Endothelial cell of umbilical vein (primary cell): ENCODE measurements at places on chromosomes 12 and 14. TPM values are rescaled to one million over a fixed set of nuclear protein-coding genes. Genes with fewer than 3 reads are reported as not detected.

GRCh38 chr14:61570549-61571290 lies 124.6 kb upstream of the HIF1A start:
- DNase-seq, result no peak

DNA sequence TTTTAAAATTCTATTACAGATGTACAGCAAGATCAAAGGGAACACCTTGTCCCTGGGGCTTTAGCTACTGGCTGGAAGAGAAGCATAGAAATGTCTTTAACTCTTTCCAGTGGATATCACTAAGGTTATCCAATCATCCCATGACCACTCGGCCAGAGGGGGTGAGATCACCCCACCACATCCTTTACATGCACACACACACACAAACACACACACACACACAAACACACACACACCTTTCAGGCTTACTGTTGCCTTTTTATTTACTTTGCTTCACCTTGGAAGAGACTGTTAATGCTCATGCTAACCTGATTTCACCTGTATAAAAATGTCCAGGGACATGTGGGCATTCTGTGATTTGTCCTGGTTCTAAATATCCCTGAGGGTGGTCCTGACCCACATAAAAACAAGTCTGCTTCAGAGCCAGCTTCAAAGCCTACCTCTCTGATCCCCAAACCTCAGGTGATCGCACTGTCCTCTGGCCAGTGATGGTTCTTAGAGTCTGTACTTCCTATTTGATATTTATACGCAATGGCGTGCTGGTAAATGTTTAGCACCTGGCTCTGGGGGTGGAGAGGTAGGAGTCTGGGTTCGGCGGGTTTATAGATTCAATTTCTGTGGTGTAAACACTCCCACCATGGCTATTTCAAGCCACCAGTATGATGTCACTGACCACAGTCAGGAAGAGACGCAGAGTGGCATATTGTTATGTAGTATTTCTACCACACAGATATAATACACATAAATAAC lies 166.1 kb upstream of the EEA1 start:
- DNase-seq, result no peak

GRCh38 chr12:89276860-89277259 lies 75.4 kb downstream of the DUSP6 start:
- DNase-seq, result no peak

DNA sequence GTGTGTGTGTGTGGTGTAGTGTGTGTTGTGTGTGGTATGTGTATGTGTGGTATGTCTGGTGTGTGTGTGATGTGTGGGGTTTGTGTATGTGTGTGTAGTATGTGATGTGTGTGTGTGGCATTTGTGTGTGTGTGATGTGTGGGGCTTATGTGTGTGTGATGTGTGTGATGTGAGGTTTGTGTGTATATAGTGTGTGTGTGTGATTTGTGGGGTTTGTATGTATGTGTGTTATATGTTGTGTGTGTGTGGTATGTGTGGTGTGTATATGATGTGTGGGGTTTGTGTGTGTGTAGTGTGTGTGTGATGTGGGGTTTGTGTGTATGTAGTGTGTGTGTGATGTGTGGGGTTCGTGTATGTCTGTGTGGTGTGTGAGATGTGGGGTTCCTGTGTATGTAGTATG lies 9.4 kb downstream of the GALNT16 start:
- DNase-seq, result no peak

TAS2R8 gene
- not detected in 2 replicates for polyA plus RNA-seq
